ENCODE measurements at places on chromosomes 6 and 20. TPM values are rescaled to one million over a fixed set of nuclear protein-coding genes. Genes with fewer than 3 reads are reported as not detected.
A peak's percentile ranks its signal among the peaks of the same experiment; 100 is the strongest.

DNA sequence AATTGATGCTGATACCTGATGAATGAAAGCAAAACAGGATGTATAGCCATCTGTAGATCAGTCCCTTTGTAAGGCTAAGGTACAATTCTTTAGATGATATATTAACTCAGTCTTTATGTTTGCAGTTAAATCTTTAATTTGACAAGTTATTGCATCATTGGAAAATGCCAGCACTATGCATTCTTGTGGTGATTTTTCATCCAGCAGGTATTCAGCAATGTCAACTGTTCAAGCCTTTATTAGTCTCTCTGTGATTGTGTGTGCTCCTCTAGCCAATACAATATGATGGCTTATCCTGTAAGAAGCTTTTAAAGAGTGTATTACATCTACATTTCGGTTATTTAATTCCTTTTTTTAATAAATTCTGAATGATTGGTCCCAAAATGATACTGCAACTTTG, 34.3 kb downstream of the HLA-DMB start:
- no peak for DNase-seq

DNA sequence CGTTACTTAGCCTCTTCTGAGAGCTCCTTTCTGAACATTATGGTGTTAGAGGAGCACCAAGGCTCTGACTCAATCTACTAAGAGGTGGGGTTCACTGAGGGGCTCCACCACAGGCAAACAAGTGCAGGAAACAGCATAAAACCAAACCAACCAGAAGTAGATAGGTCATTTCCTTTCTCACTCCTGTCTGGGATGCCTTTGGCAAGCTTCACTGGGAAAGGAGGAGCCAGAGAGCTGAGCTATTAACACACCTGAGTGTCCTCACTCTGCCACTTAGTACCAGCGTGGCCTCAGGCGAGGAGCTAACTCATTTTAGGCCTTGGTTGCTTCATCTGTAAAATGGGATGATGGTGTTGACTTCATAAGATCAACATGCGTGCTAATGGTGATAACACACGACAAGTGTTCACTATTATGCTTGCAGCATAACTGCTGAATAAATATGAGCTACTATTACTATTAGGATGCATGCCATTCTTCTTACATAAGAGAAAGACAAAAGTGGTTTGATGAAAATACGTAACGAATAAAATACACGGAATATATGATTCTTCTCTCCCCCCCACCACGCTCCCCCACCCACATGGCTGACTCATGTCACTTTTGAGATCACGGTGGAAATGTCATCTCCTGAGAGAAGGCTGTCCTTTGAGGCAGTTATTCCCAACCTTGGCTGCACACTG, 185.4 kb downstream of the BCAS1 start:
- DNase-seq: no peak

DNA sequence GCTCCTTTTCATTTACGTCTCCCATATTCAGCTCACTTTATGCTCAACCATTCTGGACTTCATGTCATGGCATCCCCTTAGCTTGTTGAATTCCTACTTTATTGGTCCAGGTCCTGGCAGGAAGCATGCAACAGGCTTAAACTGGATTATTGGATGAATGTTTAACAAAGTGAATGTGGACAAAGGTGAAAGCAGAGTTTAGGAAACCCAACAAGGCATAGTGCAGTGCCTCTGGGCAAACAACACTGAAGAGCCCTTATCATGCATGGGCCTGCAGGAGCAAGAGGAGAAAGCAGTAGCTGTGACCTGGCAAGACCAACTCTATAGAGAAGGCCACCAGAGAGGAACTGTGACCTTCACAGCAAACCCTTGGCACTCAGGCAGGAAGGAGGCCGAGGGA, 5.3 kb upstream of the ANKRD66 start:
- DNase-seq: no peak

- DNase-seq: no peak
These were observed 34.1 kb downstream of the CDS2 start for GRCh38 chr20:5160882-5161281.

GRCh38 chr20:35318502-35319157, 26.4 kb upstream of the FAM83C start:
- DNase-seq: peak; percentile 88

- DNase-seq: no peak
These were observed 33.3 kb downstream of the LRP11 start for GRCh38 chr6:149830731-149831307.

GRCh38 chr6:27605401-27606342, 132.8 kb upstream of the ZNF184 start:
- no peak for DNase-seq

- DNase-seq: no peak
These were observed 381.6 kb downstream of the GJA1 start for GRCh38 chr6:121816906-121817540.

DNA sequence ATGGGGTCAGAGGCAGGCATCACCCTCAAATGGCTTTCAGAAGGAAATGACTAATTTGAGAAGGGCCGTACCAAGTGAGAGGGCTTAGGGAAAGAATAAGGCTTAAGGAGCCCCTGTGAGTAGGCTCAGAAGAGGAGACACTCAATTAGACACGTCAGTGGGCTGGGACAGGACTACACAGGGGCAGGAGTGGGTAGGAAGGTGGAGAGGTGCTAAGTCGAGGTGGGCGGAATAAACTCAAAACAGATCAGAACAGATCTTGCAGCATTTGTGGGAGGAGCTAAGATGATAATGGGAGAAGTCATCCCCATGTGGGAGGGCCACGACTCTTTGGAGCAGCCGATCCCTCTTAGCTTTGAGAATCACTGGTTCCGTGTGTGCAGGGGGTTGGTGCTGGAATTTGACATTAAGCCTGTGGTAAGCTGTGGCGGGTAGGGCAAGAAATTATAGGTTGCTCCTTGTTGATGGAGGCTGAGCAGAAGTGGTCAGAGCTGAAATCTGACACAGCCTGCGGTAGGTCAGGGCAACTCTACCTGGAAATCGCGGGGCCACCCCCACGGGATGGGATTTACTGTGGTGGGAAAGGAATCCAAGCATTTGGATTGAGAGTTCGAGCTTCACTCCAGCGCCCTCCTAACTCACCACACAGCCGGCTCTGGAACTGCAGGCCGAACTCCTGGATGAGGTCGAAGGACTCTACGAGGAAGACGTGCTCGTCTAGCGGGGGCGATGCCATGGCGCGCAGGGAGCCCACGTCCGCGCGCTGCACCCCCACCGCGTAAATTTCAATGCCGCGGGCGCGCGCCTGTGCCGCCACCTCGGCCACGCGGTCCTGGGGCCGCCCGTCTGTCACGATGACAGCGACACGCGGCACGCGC, 2.8 kb upstream of the RBPJL start:
- DNase-seq: no peak

DNA sequence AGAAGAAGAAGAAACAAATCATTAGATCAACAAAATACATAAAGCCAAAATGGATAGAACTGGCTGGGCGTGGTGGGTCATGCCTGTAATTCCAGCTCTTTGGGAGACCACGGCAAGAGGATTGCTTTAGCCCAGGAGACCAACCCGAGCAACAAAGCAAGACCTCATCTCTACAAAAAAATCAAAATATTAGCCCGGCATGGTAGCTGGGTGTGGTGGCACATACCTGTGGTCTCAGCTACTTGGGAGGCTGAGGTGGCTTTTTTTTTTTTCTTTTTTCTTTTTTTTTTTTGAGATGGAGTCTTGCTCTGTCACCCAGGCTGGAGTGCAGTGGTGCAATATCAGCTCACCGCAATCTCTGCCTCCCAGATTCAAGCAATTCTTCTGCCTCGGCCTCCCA, 21.5 kb downstream of the NINL start:
- DNase-seq: no peak

DNA sequence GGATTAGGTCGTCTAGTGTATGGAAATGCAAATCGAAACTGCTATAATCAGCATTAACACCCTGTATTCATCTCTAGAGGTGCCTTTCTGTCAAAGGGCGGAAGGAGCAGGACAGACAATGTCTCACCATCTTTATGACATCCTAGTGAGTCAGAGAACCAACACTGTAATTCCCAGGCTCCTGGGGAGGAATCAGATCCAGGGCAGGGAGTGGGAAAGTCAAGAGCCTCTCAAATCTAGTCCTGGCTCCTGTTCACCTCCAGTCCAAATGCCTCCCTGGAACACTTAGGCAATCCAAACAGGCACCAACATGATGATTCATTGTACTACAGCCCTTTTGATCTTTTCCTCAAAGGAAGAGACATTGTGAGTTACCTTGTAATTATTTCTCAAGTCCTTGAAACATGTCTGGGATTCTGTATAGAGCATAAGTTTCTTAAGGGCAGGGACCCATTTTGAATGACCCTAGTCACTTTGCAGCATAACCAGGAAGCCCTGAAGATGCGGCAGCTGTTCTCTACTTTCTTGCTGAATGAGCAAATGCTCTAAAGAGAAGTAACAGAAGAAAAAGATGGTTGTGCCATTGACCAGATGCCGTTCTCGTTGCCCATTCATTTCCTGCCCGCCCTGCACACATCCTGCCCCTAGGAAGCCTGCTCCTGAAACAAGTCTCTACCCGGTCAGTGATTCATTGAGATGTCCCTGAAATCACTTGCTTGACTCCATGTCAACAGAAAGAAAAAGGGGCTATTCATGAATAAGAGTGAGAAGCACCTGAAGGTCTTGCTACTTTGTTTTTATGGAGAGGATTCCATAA, 112.8 kb upstream of the JARID2 start:
- DNase-seq: no peak

GRCh38 chr6:108968325-108969316, 120.4 kb downstream of the ARMC2 start:
- DNase-seq: no peak

DNA sequence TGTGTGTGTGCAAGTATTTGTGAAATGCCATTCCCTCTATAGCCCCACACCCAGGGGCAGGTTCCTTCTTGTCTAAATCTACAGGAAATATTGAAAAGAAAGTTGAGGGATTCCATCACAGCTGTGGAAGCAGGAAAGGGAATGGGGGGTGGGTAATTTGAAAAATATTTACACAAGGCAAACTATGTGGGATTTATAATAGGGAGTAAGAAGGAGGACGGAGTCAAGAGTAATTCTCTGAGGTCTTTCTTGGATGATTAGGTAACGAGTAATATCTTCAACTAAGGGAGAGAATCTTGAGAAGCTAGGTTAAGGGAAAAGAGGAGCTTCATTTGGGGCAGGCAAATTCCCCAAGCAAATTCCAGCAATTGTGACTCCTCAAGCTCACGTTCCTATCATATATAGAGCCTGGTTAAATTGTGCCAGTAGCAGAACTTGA, 113.5 kb upstream of the SGK1 start:
- DNase-seq: no peak

GRCh38 chr6:167129159-167129558, 6.3 kb downstream of the CCR6 start:
- DNase-seq: no peak

DNA sequence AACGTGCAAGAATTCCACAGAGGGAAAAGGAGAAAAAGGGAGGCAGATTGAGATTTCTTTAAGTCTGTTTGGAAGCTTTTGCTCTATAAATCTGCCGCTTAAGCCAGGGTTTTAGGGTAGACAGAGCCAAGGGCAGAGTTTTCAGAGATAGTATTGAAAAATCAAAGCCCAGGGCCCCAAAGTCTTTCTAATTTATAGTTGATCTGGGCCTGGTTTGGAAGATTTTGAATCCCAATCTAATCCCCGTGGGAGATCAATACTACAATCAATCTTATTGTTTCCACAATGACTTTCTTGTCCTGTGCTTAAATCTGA, 3.3 kb downstream of the BMP2 start:
- DNase-seq: no peak

DNA sequence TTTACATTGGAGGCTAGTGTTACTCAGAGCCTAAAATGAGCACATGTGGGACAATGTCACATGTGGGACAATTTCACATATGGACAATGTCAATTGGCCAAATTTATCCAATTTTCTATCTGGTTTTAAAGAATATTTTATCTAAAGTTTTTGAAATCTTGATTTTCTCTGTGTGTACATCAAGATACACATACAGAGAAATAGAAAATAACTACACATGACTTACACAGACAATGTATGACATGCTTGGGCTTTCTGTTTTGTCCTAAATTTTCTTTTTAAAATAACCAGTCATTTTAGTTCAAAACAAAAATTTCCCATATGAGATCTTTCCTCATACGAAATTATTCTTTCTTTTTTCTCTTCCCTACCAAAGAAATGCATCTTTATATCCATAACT, 24.6 kb downstream of the GGTLC1 start:
- DNase-seq: no peak

GRCh38 chr6:73642530-73642929, 11.3 kb downstream of the SLC17A5 start:
- no peak for DNase-seq

DNA sequence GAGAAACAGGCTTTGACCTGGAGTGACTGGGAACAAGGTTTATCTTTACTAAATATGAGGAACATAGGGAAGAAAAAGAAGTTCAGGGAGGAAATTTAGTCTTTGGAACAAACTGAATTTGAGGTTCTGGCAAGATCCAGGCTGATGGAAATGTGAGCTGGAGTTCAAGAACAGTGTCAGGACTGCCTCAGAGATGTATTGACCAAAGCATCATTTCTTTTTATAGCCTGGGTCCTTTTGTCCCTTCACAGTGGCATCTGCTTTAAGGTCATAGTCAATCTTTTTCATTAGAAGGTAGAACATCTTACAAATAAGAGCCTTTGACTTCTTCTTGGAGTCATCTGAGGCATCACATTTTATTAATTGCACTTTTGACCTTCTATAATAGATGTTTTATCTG, 326.5 kb upstream of the QKI start:
- DNase-seq: no peak

DNA sequence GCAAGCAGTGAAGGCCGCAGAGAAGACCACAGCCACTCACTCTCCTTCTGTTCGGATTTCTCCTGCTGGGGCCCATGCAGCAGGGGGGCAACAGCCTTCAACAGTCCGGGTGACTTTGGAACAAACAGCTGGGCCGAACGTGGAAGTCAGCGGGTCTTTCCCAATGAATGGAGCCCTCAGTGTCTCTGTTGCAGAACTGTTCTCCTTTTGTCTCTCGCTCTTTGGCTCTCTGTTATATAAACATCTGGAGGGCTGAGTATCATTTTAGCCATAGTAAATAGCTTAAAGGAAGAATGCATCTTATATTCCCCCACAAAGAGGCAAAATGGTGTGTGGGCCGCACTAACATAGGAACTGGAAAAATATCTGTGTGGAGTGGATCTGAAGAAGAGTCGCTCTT, 136.7 kb upstream of the RALGAPA2 start:
- DNase-seq: no peak

DNA sequence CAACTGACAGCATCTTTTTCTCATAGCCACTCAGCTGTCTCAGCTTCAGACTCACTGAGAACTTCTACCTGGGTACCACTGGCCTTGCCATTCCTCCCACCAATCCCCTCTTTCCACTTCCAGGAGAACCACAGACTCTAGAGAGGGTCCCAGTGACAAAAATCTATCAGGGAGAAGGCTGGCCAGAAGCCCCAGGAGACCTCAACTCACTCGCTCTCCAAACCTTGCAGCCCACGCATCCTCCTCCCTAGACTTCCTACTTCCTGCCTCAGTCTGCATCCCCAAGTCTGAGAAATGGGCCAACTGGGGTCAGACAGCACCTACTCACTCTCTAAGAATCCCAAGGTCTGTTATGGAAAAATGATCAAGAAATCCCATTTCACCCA, 1.2 kb downstream of the TMEM239 start:
- no peak for DNase-seq

Gene KCTD20
- total RNA-seq: 37.2 TPM

Gene ADTRP
- 0.69 TPM for total RNA-seq

Gene AVP
- total RNA-seq: not detected

Gene NEURL2
- 5.9 TPM for total RNA-seq

Gene PTPRT
- total RNA-seq: 45.0 TPM

Gene DACT2
- 3.2 TPM for total RNA-seq

Gene SLC22A16
- total RNA-seq: not detected

Gene HS3ST5
- 0.26 TPM for total RNA-seq

Gene BNIP5
- total RNA-seq: 7.4 TPM

Gene DSE
- 24.9 TPM for total RNA-seq

Data from mucosa of gallbladder (tissue), 1 donor.